ENCODE measurements at places on chromosomes 13 and 19. TPM values are rescaled to one million over a fixed set of nuclear protein-coding genes. Genes with fewer than 3 reads are reported as not detected.
A peak's percentile ranks its signal among the peaks of the same experiment; 100 is the strongest.

ZNF773 gene
- 1.7 TPM for polyA plus RNA-seq

DNA sequence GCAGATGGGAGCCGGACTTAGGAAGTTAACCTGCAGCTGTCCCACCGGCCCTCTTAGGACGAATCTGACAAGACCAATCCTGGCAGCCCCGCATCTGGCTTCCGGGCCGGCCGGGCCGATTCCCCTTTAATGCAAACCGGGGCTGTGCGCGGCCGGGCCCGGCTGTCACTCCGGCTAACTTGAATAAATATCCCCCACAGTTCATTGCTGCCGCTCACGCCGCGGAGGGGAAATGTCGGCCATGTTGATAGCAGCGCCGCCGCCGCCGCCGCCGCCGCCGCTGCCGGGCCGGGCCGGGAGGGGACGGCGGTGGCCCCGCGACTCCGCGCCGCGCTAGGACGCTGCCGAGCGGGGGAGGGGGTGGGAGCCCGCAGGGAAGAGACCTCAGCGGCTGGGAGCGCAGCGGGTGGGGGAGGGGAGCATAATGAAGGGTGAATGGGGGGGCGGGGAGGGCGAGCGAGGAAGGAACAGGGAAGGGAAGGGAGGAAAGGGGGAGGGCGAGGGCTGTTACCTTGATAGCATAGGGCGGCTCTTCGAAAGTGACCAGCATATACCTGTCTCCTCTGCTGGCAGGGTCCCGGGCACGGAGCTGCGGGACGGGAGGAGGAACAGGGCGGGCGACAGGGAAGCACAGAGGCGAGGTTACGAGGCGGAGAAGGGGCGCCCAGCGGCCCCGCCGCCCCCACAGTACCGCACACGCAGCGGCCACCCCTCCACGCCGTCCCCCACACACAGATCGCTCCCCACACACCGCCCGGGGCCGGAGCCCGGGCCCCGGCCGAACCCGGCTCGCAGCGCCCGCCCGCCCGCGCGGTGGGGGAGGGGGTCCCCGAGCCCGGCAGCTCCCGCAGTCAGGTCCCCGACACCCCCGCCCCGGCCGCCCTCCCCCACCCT, 1.1 kb downstream of the INTS6 start:
- H3K4me1 ChIP-seq = peaks cover 14% of the 10 kb centered on the region
- peaks cover 9% of the 10 kb centered on the region for H3K36me3 ChIP-seq
- H3K27me3 ChIP-seq = no peaks in the 10 kb centered on the region
- peak; percentile 83 for DNase-seq
- peak overlapping the region; percentile 87 for H3K4me3 ChIP-seq

DNA sequence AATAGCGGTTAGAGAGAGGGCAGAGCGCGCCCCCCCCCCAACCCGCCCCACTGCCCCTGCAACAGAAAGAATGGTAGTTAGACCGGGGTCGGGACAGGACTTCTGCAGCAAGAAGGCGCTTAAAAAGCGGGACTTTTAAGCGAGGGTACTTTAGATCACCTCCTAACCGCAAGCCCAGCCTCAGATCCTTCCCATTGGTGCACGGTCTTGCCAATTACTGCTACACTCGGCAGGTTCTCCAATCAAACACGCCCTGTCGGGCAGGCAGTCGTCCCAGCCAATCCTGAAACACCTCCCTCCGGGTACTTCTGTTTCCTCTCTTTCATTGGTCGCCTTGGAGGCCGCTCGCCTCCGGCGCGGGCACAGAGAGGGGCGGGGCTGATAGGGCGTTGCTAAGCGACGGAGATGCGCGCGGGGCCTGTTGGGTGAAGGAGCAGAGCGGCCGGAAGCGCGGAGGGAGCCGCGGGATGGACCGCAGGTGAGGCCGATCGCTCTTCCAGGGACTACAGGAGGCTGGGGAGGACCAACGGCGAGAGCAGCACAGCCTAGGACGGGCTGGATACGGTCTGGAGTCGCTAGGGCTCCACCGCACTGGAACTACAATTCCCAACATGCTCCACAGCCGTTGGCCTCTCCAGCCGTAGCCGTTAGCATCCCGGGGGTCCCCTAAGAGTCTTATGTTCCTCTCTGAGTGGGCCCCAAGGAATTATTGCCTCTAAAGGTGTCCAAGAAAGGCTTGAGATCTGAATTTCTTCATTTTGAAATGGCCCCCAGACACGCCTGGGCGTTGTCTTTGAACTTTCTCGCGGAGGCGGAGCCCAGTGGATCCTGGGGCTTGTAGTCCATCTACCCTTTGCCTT, at the start of gene PROSER3:
Gene PROSER3, plus strand, starts transcription at position 428 of the 860 bp plus-strand sequence. Its CDS starts 40 bp downstream, at position 468.
- H3K4me3 ChIP-seq = peak within 1 kb of the TSS; percentile 69

DNA sequence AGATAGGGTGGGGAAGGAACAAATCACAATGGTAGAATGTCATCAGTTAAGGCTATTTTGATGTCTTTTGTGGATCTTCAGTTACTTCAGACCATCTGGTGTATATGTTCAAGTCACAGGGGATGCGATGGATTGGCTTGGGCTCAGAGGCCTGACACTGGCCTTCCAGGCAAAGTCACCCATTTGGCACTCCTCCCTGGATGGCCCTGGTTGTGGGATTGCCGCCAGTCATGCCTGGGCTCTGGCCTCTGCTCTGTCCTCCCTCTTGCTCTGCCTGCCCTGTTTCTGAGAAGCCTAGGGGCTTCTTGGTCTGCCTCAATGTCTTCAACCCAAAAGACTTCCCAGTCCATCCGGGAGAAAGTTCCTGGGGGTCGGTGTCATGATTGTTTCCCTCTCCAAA, 50.2 kb downstream of the ZNF146 start:
- no peak for DNase-seq
- no peaks in the 10 kb centered on the region for H3K36me3 ChIP-seq

FFAR3 gene
- polyA plus RNA-seq = not detected
